Memory B cell (primary cell): ENCODE measurements at places on chromosomes 1 and 21.

- H3K36me3 ChIP-seq = peaks cover 6% of the 10 kb centered on the region
- no peaks in the 10 kb centered on the region for H3K4me1 ChIP-seq
- H3K4me3 ChIP-seq = no peak overlapping the region
- H3K27ac ChIP-seq = no peak overlapping the region
Observed at GRCh38 chr21:32096411-32096810, 182.4 kb downstream of the MIS18A start.

GRCh38 chr21:32424674-32425073, 12.2 kb downstream of the EVA1C start:
- peaks cover 5% of the 10 kb centered on the region for H3K36me3 ChIP-seq
- no peak for DNase-seq
- H3K4me1 ChIP-seq = no peaks in the 10 kb centered on the region
- no peak overlapping the region for H3K4me3 ChIP-seq

DNA sequence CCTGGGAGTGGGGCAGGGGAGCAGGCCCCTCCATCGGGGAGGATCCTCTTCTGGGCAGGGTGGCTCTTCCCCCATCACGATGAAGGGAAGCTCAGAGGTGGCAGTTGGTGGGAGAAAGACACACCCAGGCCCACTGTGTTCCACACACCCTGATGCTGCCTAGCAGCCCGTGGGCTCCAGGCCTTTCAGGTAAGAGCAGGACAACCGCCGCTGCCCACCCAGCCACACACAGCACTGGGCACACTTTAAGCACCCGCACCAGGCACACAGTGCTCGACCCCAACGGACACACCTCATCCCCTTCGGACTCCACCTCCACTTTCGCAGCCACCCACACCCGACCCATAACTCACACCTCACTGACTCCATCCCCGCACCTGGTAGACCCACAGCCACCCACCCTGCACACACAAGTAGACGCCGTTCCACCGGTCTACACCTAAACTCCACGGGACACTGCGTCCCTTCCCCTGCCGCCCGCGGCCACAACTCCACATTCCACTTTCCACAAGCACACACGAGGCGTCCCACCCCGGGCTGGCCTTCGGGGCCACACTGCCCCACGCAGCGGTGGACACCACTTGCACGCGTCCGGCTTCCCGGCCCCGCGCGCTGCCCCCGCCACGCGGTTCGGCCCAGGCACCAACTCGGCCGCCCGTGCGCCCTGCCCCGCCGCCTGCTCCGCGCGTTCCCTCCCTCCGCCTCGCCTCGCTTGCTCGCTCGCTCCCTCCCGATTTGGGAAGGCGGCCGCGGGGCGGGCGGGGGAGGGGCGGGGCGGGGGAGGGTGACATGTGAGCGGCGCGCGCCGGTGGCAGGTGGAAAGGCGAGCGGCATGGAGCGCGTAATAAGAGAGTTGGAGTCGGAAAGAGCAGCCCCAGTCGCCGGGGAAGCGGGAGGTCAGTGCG, at the start of gene KCNQ4:
TSS of gene KCNQ4 (plus strand) at position 787 of the 905 bp plus-strand sequence. CDS start 307 bp downstream, outside the sequence.
- H3K27ac ChIP-seq = peak within 1 kb of the TSS; percentile 19
- H3K4me1 ChIP-seq = peaks cover 11% of the 10 kb centered on the region
- peak within 1 kb of the TSS; percentile 83 for H3K4me3 ChIP-seq
- H3K27me3 ChIP-seq = peaks cover 20% of the 10 kb centered on the region
- peaks cover 3% of the 10 kb centered on the region for H3K36me3 ChIP-seq
- peak; percentile 27 for DNase-seq

DNA sequence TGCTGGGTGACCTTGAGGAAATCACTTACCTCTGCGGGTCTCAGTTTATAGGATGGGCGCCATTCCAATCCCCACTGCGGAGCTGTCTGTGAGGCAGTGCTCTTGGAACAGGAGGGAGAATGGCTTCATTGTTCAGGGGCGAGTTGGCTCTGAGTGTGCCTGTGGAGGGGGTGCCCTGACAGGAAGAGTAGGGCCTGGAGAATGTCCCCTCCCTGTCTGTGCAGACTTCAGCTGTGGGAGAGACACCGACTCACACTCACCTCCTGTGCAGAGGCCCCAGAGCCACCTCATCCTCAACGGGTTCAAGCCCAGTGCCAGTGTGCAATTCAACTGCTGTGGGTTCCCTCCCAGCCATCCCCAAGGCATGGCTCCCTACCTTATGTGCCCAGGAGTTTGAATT, 17.1 kb downstream of the ADORA1 start:
- no peak overlapping the region for H3K4me3 ChIP-seq
- no peak for DNase-seq
- H3K27ac ChIP-seq = no peak overlapping the region
- no peaks in the 10 kb centered on the region for H3K36me3 ChIP-seq
- H3K27me3 ChIP-seq = peaks cover 20% of the 10 kb centered on the region

DNA sequence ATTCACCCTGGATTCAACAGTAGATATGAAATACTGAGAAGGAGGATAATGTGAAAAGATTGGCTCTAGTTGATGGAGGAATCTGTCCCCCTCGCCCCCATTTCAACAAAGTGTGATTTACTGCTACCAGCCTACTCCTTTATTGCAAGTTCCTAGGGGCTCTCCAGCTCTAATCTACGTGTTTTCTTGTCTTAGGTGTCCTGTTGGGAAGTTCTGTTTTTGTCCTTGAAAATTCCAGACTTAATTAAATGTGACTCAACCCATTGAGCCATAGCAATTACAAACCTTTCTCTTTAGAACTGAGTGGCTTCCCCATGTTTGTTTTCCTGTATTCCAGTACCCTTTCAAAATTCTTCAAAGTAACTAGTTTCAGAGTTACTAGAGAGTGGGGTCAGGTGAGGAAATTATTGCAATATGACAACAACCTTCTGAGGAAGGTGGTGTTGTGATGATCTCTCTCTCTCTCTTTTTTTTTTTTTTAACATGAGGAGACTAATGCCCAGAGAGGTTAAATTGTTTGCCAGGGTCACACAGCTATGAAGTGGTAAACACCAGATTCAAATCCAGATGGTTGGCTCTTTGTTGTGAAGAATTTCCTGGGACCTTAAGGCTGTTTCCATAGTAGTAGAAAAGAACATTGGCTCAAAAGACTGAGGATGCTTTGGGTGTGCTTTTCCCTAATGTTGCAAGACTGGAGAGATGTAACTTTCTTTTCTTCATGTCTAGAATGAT, 3.5 kb downstream of the RGL1 start:
- H3K27me3 ChIP-seq = peaks cover 10% of the 10 kb centered on the region
- DNase-seq = no peak
- H3K27ac ChIP-seq = no peak overlapping the region
- peaks cover 4% of the 10 kb centered on the region for H3K4me1 ChIP-seq
- H3K36me3 ChIP-seq = no peaks in the 10 kb centered on the region
- H3K4me3 ChIP-seq = no peak overlapping the region

- no peak for DNase-seq
- no peaks in the 10 kb centered on the region for H3K4me1 ChIP-seq
- no peak overlapping the region for H3K4me3 ChIP-seq
- H3K27me3 ChIP-seq = no peaks in the 10 kb centered on the region
- H3K27ac ChIP-seq = no peak overlapping the region
Observed at GRCh38 chr1:233367057-233367803, 39.7 kb downstream of the MAP3K21 start.

DNA sequence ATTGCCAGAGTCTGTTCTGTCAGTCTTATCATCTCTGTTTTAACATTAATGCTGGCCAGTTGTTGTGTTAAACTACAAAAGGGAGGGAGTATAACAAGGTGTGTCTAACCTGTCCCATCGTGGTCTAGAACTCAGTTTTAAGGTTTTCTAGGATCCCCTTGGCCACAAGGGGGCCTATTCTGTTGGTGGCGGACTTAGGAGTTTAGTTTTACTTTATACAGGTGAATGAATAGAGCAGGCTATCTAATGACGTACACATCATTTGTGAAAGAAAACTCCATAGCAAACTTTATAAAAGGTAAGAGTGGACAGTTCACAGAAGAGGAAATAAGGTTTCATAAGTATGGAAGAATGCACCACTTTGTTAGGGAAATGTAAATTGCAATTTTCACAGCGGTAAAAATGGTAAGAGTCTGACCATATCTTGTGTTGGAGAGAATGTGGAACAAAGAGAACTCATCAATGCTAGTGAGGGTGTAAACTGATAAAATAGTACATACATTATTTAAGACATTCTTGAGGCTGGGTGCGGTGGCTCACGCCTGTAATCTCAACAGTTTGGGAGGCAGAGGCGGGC, 2.5 kb upstream of the ATF6 start:
- H3K27me3 ChIP-seq = no peaks in the 10 kb centered on the region
- peak; percentile 32 for DNase-seq
- peak overlapping the region; percentile 80 for H3K4me3 ChIP-seq
- peaks cover 2% of the 10 kb centered on the region for H3K36me3 ChIP-seq
- H3K4me1 ChIP-seq = peaks cover 19% of the 10 kb centered on the region

DNA sequence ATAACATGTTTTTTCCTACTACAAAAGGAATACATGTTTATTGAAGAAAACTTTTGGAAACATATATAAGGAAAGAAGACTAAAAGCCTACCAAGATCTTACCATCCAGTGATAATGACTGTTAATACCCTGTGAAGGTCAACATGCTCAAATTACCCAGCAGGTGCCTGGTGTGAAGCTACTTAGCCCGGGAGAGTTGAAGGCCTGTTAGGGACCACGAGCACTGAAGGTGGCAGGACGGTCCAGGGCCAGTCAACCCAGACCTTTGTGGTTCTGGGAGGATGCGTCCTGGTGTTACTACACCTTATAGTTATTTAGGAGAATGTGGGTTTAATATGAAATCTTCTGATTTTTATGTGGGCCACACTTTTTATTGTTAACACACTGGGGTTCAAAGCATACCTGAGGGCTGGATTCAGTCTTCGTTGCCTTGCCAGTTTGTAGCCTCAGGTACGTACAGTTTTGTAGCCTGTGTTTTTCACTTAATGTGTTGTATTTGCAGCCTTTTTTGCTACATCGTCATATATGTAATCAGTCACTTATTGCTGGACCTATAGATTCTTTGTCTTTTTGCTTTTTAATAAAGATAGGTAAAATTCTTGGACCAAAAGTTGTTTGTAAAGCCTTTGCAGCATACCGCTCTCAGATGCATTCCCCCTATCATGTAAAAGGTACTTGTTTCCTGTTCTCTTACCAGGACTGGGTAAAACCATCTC, 9.8 kb downstream of the ITSN1 start:
- H3K36me3 ChIP-seq = no peaks in the 10 kb centered on the region
- no peak overlapping the region for H3K4me3 ChIP-seq
- H3K27ac ChIP-seq = no peak overlapping the region
- DNase-seq = no peak
- no peaks in the 10 kb centered on the region for H3K4me1 ChIP-seq

GRCh38 chr1:33275195-33275594, 18.9 kb downstream of the ZNF362 start:
- DNase-seq = no peak
- H3K4me1 ChIP-seq = peaks cover 31% of the 10 kb centered on the region
- no peaks in the 10 kb centered on the region for H3K27me3 ChIP-seq
- H3K27ac ChIP-seq = no peak overlapping the region
- H3K4me3 ChIP-seq = no peak overlapping the region
- H3K36me3 ChIP-seq = peaks cover 21% of the 10 kb centered on the region
